ENCODE measurements at places on chromosomes 1 and 21.
A peak's percentile ranks its signal among the peaks of the same experiment; 100 is the strongest.

- peak; percentile 96 for DNase-seq
These were observed 689.6 kb downstream of the USP25 start for GRCh38 chr21:16419188-16419921.

DNA sequence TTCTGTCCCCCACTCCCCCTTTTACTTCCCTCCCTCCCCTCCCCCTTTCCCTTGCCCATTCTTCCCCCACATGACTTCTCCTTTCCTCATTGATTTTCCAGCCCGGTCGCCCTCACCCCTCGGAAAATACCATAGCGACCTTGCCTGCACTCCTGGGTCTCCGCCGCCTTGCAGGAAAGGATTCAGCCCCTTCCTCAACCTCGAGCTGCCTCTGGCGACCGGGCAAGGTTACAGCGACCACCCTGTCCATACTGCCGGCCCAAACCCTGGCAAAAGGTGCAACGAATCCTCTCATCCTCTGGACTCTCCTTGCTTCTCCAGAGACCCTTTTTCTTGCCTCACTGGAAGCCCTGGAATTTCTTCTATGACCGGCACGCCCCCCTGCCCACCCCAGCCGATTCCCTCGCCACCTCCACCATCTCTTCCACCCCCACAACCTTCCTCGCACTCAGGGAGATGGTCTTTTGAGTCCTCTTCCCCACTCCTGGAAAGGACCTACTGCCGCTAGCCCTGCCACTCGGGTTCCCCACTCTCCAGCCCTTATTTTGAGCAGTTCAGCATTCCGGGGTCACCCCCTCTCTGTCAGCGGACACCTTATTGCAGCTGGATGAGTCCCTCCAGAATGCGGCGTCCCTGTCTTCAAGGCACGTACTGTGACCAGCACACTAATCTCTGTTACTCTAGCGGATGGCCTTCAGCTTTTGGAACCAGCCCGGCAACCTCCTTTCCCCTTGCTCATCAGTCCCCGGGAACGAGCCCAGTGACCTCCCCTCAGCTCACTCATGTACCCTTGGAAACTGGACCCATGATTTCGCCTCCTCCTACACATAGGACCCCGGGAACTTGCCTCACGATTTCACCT is 846 bp downstream of the NSUN4 start:
- DNase-seq, result no peak

GRCh38 chr1:230575886-230576500 is 66.3 kb upstream of the COG2 start:
- DNase-seq, result no peak

DNA sequence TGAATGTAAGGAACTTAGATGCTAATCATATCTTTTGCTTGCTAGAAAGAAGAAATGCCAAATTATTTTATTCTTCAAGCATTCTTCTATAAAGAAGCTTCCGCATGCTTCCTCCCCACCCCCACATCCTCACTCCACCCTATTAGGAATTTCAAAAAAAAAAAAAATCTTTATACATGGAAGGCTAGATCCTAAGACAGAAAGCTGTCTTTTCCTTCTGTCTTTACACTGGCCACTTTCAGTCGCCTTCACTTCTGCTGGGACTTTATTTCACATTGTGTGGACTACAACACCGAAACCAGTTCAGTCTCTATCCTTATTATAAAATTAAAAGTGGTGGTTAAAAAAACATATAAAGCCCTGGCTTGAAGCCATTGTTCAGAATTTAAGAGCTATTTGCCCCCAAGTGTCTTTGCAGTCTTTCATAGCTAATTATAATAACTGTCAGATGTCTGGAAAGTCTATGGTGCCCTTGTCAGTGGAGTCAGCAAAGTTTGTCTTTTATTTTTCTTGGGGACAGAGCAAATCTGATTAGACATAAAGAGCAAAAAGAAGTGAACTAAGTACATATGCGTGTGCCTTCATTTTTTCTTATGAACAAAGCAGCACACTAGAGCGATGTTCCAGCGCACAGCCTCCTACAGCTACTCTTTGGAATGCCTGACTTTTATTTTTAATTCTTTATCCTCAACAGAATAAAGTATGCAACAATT is 297.7 kb downstream of the PTPRC start:
- no peak for DNase-seq

GRCh38 chr21:28336314-28336713 is 656.4 kb downstream of the LTN1 start:
- peak; percentile 5 for DNase-seq

DNA sequence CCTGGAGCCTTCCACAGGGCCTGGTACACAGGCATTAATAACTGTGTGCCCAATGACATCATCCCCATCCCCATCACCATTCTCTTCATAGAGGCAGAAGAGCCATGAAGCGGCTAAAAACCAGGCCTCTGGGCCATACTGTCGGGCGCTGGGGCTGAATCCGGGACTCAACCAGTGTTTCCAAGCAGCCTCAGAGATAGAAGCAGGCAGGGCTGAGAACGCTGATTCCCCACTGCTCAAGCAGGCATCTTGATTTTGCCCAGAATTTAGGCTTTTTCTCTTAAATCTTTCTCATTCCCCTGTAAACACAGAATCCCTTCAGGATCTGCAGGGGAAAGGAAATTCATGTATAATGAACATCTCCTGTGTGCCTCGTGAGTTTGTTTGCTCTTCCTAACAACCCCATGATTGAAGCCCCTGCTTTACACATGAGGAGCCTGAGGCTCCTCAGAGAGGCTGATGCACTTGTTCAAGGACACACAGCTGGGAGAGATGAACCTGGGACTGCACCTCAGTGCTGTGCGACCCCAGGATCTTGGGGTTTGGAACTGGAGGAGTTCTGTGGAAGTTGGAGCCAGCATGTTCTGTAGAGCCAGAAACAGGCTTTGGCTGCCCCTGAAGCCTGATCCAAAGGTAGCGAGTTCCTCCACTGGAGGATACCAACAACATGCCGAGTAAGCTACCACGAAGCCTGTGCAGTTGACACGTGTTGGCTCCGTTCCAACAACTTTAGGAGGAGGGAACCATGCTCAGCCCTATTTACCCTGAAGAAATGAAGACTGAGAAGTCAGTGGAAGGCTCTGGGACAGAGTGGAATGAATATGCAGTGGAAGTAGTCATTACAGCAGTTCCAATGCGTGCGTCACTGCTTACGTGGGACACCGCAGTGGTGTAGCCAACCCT is 55.5 kb downstream of the EDN2 start:
- no peak for DNase-seq

DNA sequence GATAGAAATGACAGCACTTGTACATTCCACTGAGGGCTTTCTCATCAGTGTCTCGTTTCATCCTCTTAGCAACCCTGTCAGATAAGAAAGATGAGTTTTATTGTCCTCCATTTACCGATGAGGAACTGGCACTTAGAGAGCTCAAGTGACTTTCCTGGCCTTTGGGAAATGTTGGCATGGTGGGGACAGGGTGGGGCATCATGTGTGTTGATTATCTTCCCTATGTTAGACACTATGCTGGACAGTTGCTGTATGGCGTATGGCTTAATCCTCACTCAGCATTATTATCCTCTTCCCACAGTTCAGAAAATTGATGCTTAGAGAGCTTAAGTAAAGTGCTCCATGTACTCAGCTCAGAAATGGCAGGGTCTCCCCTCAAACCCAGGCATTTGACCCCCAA is 163.2 kb downstream of the CAMTA1 start:
- DNase-seq, result no peak

DNA sequence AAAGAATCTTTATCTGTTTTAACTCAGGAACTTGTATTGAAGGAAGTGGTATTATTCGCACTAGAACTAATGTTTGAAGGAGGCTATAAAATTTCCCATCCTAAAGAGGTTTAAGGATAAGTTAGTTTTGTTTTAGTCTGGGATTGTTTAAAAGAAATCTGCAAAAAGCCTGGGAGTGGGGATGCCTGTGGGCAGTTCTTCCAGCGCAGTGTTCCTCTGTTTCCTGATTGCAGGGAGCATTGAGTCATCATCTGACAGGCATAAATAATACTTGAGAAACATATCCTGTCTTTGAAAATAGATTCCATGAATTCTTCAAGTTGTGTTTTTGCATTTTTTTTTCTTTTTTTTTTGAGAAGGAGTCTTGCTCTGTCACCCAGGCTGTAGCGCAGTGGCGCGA is 350.8 kb upstream of the PTBP2 start:
- no peak for DNase-seq

GRCh38 chr1:43272161-43272560 is 2.4 kb downstream of the TMEM125 start:
- no peak for DNase-seq

DNA sequence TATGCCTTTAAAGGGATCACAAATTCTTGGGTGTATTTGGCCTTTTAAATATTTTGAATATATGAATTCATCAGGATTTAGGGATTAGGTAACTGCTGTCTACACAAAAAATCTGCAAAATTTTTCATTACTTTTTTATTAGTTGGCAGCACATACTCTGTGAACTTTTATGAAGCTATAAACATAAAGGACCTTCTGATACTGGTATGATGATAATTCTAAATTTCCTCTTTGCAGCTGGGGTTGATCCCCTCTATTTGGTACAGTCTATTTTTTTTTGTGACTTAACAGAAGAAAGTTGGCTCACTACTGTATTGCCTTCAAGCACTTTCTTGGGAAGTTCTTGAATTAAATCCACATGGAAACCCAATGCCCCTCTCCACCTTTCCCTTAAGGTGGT is 416.1 kb downstream of the LMO4 start:
- DNase-seq, result no peak

GRCh38 chr1:225435487-225435886 is 7.6 kb upstream of the LBR start:
- no peak for DNase-seq

- DNase-seq, result no peak
These were observed 103.7 kb upstream of the SOD1 start for GRCh38 chr21:31555741-31556191.

DNA sequence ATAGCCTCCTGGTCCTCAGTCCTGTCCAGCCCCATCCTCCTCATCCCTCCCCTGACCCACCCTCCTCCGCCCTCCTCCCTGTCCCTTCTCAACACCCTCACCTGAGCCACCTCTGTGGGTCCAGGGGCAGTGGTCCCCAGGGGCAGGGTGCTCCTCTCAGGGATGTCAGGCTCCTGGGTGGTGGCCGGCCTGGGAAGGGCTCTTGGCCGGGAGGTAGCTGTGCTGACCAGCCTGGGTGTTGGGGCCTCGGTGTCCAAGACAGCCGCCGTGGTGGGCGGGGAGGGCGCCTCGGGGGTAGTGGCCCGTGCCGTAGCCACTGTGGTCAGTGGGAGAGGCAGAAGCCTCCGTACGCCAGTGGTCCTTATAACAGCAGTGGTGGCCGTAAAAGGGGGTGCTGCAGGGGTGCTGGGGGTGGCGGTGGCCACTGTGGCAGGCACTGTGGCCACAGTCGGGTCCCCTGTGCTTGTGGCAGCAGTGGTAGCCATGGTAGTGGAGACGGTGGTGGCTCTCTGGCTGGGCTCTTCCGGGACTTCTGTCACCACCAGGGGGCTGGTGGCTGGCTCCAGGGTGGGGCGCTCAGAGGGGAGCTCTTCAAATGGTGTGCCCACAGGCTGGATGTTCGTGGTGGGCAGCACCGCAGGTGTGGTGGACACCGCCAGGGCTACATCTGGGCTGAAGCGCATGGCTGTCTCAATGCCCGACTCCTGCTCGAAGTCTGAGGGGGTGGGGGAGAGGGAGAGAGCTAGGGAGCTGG is 31.9 kb downstream of the SDC3 start:
- DNase-seq, result no peak

DNA sequence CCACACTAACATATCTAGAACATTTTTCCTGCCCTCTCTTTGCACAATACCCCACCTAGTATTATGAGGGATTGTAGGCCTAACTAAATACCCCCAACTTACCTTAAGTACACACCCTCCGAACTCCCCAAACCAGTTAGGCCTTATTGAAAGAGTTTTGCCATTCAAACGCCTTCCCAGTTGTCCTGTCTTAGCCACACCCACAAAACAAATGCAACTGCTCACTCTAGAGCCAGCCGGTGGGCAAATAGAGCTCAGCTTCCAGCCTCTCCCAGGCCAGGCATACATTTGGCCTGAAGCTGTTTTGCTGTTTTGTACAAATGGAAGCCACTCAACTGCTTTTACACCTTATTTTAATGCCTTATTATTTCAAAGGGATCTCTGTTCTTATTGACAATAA is 224.2 kb upstream of the RUNX1 start:
- peak; percentile 15 for DNase-seq

- DNase-seq, result no peak
These were observed 281.5 kb downstream of the PLPP3 start for GRCh38 chr1:56297904-56298303.

- DNase-seq, result no peak
These were observed 27.1 kb downstream of the ZBTB17 start for GRCh38 chr1:15948595-15949452.

GRCh38 chr1:213060836-213061235 is 9.8 kb downstream of the RPS6KC1 start:
- DNase-seq, result peak; percentile 81

- DNase-seq, result no peak
These were observed 4.5 kb downstream of the DLGAP3 start for GRCh38 chr1:34924759-34925555.

- DNase-seq, result no peak
These were observed 121.1 kb upstream of the SYT6 start for GRCh38 chr1:114274621-114275317.
